GM04503 (cell line): ENCODE measurements at places on chromosomes 1 and 21.

GRCh38 chr1:22318279-22318981 is 133.2 kb upstream of the ZBTB40 start:
- no peak for DNase-seq

DNA sequence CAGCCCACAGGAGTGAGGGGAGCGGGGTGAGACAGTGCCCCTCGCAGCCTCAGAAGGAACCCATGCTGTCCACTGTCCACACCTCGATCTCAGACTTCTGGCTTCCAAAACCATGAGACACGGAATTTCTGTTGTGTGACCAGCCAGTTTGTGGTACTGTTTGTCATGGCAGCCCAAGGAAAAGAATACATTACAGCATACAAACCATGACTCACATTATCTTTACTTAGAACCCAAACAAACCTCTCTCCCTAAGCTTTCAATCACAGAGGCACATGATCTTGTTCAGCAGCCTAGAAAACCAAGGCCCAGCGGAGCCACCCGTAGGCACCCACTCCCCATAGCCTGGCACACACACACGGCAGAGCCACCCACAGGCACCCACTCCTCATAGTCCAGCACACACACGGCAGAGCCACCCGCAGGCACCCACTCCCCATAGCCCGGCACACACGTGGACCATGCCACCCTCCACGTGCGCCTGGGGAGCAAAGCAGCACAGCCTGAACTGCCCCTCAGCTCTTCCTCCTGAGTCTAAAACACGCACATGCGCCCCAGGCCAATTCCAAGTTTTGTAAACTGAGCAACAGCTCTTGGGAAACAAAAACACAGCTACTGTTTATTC is 458 bp upstream of the KRTAP10-4 start:
- no peak for DNase-seq

DNA sequence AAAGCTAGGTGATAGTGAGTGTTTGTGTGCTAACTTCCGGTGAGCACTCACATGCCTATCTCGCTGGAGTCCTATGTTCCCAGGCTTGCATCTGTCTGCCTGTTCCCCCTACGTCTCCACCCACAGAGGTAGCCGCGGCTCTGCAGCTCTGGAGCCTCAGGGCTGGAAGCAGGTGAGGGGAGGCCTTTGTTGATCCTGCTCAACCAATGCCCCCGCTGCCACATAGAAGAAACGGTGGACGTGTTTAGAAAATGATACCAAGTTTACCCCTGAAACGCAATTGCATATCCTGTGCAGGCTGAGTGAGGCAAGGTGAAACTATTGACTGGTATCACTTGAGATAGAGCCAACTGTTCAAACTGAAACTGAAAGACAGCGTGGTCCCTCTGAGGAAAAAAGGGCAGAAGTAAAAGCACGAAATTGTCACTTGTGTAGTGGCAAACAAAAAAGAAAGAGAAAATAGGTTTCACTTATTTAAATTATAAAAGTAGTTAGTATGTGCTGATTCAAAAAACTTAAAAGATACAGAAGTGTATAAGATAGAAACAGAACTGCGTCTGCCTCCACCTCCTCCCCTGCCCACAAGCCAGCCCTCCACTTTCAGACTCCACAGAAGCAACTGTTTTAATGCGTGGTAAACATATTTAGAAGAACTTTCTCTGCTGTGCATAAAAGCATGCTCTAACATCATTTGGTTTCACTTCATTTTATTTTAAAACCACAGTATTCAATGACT is 38.6 kb upstream of the ETS2 start:
- no peak for DNase-seq

DNA sequence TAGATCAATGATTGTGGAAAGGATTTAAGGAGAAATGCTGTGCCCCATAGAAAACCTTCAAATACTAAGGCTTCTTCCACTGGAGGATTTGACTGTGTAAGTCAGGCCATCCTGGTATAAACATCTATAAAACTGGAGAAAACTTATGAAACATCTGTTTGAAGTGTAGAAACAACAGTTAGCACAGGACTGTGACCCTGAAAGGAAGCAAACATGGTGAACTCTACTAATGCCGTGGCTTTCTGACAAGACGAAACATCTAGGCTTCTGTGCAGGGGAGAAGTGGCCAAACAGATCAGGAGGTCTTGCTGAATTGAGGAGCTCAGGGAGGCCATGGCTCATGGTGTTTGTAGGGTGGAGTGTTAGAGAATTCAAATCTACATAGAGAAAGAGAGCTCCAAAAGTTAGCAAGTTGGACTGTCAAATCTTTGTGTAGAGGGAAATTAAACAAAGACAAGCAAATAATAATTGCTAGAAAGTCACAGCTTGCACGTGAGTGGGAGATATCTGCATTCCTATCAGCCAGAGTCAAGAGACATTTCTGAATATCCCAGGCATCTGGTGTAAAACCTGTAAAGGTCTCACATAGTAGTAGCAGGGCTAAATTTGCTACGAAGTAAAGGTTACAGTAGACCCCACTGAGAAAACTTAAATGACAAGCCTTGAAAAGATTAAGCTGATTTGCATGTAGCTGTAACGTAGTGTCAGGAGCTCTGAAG is 566.8 kb upstream of the B3GALT2 start:
- no peak for DNase-seq

- DNase-seq: no peak
These were observed 505 bp upstream of the GNPAT start for GRCh38 chr1:231240531-231240882.

- no peak for DNase-seq
These were observed 147.6 kb downstream of the ADSS2 start for GRCh38 chr1:244304156-244304555.

DNA sequence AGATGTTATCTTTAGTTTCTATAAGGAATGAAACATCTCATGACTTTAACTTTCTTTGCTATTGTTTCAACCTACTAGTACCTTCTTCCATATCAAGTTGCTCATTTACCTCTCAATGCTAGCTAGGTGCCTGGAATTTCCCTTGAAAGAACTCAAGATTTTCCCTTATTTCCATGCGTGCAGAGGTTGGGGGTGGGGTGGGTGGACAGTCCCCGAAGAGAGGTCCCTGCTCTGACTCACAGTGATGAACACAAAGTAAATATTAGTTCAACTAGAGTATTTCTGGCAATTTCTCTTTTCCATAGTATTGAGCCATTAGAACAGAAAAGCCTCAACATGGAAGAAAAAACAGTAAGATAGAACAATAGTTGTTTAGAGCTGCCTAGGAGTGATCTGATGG is 239.0 kb upstream of the ZP4 start:
- DNase-seq: no peak

DNA sequence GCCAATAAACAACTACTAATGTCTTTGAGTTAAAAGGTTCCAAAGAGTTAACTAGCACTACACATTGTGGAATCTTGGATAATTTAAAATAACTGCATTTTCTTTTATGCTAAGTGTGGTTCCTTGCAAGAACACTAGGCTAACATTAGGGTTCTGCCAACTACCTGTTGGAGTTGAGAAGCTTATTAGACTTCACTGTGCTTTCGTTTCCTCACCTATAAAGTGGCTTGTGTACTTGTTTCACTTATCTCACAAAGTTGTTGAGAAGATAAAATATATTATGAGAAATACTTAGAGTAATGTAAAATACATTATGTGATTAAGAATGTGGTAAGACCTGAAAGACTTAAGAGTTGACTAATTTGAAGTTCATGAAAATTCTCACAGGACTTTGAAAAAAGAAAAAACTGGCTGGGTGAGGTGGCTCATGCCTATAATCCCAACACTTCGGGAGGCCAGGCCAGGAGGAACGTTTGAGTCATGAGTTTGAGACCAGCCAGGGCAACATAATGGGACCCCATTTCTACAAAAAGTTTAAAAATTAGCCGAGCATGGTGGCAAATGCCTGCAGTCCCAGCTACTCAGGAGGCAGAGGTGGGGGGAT is 5.6 kb upstream of the RRAGC start:
- DNase-seq: no peak

- no peak for DNase-seq
These were observed 4.3 kb downstream of the MGST3 start for GRCh38 chr1:165635329-165635728.

DNA sequence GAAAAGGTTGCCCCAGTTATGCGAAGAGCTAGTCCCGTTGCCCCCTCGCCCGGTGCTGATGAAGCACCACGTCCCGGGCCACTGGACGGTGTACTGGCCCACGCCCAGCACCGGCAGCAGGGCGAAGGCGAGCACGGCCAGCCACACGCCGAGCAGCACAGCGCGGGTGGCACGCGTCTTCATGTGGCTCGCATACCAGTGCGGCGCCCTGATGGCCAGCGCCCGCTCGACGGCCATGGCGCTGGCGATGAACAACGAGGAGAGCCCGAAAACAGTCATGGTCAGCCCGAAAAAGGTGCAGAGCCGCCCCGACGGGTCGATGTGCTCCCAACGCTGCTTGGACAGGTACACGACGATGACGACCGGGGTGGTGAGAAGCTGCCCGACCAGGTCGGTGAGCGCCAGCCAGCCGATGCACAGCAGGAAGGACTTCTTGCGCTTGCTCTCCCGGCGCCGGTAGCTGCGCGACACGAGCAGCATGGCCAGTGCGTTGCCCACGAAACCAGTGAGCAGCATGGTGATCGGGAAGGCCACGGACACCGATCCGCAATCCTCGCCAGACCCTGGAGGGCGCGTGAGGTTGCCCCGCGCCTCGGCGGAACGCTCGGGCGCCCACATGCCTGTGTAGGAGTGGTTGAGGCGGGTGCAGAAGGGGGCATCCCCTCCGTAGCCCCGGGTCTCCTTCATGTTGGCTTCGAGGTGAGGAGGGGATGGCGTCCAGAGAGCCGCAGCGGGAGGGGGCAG is 553 bp downstream of the PTGER3 start:
- no peak for DNase-seq

GRCh38 chr1:7519861-7520395 is 251.2 kb upstream of the VAMP3 start:
- DNase-seq: no peak

DNA sequence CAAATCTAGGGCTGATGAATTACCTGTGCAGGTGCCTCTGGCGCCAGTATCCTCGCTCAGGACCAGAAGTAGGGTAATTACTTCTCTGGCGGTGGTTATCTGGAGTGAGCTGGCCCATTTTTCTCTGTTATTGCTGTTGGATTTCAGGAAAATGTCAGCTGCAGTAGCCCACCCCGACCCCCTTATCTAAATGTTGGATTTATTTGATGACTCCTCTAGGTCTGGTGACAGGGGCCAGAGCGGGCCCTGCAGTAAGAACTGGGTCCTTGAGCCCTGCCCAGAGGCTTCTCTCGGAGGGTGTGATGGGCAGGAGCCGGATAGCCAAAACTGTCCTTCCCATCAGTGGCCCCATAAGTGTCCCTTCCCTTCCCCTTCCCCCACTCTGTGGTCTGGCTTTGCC is 384.3 kb downstream of the PTPRU start:
- DNase-seq: no peak

DNA sequence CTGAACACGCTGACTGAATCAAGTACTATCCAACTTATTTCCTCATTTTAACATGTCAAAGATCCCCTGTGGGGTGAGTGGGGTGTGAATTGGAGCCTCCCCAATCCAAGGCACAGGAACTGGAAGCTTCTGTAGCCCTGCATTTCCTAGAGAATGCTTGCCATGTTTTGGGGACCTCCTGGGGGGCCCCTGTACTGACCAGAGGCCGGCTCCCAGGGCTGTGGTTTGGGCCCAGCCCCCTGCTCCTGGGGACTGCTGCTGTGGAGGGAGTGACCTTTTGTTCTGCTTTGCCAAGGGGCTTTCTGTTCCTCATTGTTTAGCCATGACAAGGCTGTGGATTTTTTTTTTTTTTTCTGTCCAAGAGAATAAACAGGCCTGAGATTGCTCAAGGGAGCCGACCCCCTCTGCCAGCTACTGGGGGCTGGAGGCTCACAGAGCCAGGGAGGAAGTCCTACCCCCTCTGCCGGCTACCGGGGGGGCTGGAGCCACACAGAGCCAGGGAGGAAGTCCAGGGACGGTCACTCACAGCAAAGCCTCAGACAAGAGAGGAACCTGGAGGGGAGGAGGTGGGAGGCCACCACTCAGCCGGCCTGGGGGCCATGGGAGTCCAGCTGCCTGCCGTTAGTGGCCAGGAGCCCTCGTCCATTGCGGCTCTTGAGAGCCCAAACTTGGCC is 17.4 kb downstream of the TNFRSF1B start:
- DNase-seq: peak; percentile 47

GRCh38 chr1:230916587-230917283 is 48.4 kb upstream of the C1orf198 start:
- no peak for DNase-seq

DNA sequence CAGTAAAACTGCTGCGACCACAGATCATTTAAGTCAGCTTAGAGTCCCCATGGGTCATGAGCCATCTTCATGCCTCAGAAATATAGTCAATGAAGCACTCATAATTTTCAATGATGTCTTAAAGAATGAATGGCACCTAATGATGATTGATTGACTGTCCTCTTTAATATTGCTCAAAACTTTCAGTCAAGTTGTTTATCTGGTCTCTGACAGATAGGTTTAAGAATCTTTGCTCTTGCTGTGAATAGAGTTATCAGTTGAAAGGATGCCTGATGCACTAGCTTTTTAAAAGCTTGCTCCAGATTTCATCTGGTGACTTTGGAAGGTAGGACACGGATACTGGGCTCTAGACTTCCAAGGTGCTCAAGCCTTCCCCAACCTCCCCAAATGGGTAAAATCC is 45.1 kb downstream of the COLGALT2 start:
- DNase-seq: no peak

DNA sequence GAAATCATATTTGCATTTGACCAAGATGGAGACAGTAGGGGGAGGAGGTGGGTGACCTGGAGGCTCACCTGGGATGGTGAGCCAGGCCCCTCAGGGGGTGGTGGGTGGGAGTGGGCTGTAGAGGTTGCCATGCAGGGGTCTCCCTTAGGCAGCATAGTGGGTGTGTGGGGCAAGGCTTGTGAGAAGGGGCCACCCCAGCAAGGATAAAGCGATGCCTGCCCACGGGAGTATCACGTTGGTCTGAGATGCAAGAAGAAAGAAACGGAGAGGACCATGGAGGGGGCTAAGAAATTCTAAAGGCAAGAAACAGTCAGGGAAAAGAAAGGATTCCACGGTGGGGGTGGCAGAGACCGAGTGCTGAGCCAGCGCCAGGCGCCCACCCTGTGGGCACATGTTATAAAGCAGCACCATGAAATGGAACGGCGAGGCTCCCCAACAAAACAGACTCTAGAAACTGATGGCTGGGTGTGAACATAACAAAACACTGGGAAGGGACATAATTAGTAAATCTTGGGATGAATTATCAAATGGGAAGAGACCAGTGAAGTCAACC is 11.7 kb upstream of the C2CD2 start:
- DNase-seq: no peak

GRCh38 chr1:2438038-2438437 is 25.7 kb upstream of the PEX10 start:
- DNase-seq: no peak

DNA sequence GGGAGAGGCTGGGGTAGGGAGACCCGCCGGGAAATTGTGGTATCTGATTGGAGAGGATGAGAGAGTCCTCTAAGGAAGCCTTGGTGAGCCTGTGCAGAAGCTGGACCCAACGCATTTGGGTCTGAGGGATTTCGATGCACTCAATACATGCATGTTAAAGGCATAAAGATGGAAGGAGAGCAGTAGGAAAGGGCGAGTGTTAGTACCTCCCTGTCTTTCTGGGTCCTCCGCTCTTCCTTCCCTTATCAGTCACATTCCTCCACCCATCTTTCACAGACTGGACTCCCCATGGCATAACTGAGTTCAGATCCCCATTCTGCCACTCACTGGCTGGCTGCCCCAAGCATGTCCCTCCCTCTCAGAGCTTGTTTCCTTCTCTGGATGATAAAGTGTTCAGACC is 7.3 kb downstream of the RGS16 start:
- no peak for DNase-seq
